CD4-positive, alpha-beta T cell treated with Interleukin-12 subunit alpha and Interleukin-12 subunit beta, for 1 hour (primary cell): ENCODE measurements at places on chromosomes 3 and 15.

- DNase-seq: no peak
These were observed 169.0 kb upstream of the NECTIN3 start for GRCh38 chr3:110902453-110903085.

- DNase-seq: no peak
These were observed 189.7 kb upstream of the IL12A start for GRCh38 chr3:159798951-159799350.

GRCh38 chr15:88989578-88989977 lies 76.4 kb upstream of the MFGE8 start:
- no peak for DNase-seq

- no peak for DNase-seq
These were observed 58.1 kb upstream of the SLC25A36 start for GRCh38 chr3:140883428-140884040.

DNA sequence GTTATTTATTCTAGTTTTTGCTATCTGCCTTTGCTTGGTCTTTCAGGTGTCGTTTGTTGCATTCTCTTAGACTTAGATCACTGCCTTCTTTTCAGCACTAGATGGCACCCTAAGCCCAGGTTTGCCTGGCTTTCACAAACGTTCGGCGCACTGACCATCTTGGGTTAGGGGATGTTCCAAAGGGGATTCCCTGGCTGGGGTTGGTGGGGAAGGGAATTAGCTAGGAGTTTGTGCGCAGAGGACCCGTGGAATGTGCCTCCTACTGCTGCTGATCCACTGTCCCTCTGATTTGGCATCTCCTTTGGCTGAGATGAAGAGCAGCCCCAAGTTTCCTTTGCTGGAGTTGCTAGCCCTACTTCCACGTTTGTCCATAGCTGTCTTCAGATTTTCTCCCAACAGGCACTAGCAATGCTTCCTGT lies 33.9 kb downstream of the PFN2 start:
- peak; percentile 57 for DNase-seq

GRCh38 chr3:99920481-99921376 lies 103.1 kb downstream of the CMSS1 start:
- DNase-seq: no peak

- no peak for DNase-seq
These were observed 50.7 kb downstream of the UMPS start for GRCh38 chr3:124780761-124781475.

GRCh38 chr3:195008816-195009215 lies 262.1 kb downstream of the XXYLT1 start:
- DNase-seq: no peak

DNA sequence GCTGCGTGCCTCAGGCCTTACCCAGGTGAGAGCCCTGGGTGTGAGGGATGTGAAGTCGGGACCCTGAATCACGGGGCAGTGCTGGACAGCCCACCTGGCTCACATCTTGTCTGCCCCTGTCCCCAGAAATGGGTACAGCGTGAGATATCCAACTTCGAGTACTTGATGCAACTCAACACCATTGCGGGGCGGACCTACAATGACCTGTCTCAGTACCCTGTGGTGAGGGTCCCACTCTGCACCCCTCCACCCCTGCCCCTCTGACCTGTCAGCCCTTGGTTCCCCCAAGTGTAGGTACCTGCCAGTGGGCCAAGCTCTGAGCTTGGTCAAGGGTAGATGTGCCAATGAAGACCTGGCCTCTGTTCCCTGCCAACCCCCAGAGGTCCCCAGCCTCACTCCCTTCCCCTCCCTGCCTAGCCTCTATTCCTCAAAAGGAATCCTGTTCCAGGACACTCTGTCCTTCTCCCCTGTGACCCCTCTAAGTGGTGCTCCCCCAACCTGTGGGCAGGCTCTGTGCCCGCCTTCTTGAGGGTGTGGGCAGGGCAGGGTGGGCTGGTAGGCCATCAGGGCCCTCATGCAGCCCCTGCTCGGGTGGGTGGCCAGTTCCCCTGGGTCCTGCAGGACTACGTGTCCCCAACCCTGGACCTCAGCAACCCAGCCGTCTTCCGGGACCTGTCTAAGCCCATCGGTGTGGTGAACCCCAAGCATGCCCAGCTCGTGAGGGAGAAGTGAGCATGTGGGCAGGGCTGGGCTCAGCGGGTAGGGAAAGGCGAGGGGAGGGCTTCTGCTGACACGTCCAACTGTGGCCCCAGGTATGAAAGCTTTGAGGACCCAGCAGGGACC lies 25.1 kb downstream of the NBEAL2 start:
- no peak for DNase-seq

- DNase-seq: peak; percentile 32
These were observed 3.8 kb downstream of the PKM start for GRCh38 chr15:72227192-72227586.

DNA sequence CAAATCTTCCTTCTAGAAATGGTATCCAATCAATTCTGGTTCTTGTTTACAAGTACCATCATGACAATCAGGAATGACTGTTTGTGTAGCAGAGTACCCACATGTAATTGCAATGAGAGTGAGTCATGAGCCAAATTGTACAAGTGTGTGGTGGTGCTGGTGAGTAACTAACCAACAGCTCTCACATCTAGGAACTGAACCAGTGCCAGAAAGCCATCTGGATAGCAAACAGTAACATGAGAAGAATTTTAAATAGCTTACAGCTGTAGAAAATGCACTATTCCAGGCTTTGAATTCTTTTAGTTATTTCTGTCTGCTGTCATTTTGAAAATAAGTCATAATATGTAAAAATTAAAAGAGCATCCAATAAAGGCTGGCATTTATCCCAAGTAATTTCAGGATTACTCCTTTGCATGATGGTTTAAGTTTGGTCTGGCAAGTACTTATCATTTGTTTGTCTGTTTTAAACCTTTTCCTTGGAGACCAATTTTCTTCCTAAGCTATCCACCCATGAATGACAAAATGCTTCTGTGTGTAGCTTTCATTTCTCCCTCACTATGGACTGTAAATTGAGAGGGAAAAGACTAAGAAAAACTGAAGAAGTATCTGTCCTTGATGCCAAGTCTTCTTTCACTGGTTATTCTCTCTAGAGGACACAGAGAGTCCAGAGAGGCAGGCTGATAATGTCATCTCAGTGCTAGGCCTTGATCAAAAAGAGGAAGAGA lies 60.0 kb downstream of the PIK3CB start:
- no peak for DNase-seq

DNA sequence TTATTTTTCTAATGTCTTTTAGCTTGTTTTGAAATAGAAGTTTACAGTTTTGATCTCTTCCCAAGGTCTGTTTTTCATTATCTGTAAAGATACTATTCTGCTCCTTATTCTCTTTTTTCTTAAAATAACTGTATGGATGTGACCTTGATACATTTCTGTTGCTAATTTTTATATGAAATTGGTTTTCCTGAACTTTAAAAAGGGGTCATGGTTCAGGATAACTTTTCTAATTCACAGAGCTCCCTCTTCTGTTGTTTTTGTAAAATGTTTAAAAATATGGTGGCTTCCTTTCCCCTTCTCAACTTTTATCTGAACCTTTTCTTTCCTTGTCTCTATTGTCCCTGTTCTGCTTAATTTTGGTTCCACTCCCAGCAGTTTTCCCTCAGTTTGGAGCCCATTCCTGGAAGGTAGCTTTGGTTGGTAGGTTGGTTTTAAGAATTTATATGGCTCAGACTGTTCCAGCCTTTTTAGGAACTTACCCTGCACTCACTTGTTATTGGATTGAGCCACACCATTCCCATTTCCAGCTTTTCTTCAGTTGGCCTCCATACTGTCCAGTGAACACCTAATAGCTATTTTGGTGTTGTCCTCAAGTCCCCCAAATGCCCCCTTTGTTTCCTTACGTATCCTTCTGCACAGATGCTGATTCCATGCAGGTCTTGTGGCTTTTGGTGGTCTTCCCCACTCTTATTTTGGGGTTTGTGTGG lies 70.3 kb downstream of the SLMAP start:
- peak; percentile 5 for DNase-seq

DNA sequence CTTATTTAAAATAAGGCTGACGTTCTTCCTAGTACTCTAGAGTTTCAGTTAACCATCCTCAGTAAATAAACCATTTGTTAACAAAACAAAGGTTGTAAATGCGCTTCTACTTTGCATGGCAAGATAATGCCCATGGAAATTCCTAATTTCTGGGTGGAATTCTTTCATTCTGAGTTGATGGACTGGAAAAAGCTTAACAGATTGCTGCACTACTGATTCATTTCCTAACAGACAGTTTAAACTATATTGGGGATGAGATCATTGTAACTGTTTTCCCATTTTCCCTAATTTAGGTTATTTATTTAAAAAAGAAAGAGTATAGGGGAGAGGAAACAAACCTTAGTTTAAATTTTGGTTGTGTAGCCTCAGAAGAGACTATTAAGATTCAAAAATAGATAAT lies 342.2 kb downstream of the NLGN1 start:
- no peak for DNase-seq

DNA sequence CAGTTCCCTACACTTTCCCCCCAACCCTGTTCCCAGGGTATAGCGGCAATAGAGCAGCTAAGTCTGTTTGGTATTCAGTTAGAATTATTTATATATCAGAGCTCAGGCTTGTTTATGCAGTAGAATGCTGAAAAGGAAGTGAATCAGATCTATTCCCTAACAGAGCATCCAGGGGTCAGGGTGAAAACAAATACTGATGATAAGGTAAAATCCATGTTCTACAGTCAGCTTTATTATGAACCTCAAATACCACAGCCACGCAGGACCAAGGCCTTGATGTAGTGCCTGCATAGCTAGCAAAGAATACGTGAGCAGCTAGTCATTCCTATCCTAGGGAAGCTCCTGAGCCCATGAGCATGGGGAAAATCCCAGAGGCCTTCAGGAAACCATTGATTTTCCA lies 229.7 kb upstream of the ICE2 start:
- no peak for DNase-seq

- no peak for DNase-seq
These were observed 85.1 kb upstream of the MYRIP start for GRCh38 chr3:39724233-39724846.

GRCh38 chr15:94234300-94234699 lies 2.9 kb downstream of the MCTP2 start:
- no peak for DNase-seq

DNA sequence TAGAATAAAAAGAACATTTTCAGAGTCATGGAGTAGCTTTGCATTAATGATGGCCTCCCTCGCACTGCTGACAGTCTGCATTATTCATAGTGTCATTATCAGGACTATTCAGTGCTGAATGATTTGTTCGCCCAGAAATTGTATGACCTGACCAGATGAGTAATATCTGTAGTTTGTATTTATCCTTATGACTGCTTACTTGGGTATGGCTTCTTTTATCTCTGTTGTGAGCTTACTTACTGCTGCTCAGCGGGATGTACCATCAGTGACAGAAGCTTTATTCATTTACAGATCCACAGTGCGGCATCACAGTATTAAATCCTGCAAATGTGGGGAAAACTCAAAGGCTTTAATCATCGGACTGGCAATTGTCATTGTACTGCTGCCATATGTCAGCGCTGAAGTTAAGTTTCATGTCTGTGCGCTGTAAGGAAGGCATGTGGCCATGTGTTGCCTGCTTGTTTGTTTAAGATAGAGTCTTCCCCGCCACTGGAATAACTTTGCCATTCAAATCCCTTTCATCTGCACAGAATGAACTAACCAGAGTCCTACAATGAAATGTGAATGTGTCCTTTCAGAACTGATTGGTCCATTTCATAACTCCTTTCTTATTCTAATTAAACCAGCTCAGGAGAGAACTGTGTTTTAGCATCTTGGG lies 262.2 kb downstream of the CHL1 start:
- DNase-seq: no peak

GRCh38 chr3:135157045-135157740 lies 362.1 kb downstream of the EPHB1 start:
- DNase-seq: no peak

DNA sequence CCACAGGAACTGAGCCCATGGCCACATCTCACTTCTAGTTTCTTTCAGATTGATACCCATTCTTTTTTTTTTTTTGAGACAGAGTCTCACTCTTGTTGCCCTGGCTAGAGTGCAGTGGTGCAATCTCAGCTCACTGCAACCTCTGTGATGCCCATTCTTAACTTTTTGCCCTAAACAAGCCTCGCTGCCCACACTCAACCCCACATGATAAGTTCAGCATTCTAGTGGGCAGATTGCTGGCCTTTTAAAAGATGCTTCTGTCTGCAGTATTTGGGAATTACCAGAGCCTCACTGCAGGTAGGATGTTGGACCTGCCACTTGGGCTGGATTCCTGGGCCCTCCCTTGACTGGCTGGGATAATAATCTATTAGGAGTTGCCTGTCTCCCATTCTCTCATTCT lies 51.0 kb downstream of the TRANK1 start:
- no peak for DNase-seq

DNA sequence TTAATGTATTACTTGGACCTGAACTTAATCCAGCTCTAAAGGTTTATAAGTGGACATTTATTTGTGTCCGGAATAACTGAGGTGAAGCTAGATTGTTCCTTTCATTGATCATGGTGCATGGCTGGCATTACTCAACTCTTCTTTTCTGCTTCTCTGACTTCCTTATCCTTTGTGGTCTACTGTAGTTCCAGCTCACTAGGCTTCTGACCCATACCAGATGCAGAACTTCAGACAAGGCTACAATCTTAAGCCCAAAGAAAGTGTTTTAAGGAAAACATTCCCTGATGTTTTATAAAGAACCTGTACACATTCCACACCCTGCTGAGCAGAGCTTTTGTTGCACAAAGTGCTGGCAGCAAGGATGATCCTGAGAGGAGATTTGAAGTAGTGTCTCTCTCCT lies 250.8 kb upstream of the TGFBR2 start:
- DNase-seq: no peak

DNA sequence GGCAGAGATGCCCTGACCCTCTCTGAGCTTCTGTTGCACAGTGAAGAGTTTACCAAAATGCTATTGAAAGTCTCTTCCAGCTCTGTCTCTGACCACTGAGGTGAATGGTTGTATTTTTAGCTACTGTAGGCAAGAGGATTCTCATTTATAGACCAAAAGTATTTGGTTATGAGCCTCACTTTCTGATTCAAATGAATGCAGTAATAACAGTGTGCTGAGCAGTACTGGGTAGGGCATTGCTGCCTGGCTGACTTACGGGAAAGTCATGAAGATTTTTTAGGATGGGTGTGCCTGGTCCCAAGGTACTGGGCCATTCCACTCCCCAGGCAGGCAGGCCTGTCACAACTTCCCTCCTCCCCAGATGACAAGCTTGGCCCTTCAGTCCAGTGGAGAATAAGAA lies 15.5 kb downstream of the PLA1A start:
- no peak for DNase-seq

GRCh38 chr3:58683466-58683865 lies 16.9 kb upstream of the FAM3D start:
- DNase-seq: no peak

DNA sequence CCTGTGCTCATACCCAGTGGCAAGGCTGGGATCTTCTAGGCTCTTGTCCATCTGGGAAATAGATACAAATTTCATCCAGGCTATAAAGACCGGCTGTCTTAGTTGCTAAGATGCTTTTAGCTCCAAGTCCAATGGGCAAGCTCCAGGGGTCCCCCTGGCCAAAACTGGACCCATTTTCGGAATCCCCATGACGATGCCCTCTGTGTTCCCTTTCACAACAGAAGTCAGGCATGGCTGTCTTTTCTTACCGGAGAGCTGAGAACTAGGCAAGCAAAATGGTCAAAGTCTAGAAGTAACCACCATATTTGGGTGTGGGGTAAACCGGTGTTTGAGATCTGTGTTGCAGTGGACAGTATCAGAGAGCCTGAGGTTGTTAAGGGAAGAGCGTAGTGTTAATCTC lies 1.0 kb downstream of the GLYCTK start:
- no peak for DNase-seq
